ENCODE measurements at places on chromosomes 5 and 9.

GRCh38 chr9:99296291-99296951 is 74.3 kb downstream of the SEC61B start:
- no peak for DNase-seq

- no peak for DNase-seq
These were observed 1.6 kb upstream of the SETX start for GRCh38 chr9:132356324-132356924.

DNA sequence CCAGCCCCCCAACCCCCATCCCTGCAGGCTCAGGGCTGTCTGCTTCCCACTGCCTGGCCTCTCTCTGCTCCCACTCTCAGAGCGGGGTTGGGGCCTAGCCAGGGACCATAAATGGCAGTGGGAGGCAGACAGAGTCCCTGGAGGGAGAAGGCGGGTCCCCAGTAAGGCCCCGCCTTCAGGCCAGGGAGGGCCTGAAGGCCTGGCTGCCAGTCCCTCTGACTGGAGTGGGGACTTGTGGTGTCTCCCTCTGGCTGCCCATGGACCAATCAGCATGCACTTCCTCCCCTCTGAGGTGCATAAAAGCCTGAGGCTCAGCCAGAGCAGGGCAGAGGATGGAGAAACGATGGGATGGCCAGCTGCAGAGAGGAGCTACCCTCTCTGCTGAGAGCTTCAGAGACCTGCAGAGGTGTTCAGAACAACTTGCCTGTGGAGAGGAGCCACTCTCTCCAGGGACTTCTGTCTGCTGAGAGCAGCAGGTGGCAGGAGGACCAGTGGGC is 2.7 kb upstream of the BTNL9 start:
- DNase-seq: no peak

GRCh38 chr5:14669975-14670374 is 5.5 kb downstream of the OTULIN start:
- no peak for DNase-seq

DNA sequence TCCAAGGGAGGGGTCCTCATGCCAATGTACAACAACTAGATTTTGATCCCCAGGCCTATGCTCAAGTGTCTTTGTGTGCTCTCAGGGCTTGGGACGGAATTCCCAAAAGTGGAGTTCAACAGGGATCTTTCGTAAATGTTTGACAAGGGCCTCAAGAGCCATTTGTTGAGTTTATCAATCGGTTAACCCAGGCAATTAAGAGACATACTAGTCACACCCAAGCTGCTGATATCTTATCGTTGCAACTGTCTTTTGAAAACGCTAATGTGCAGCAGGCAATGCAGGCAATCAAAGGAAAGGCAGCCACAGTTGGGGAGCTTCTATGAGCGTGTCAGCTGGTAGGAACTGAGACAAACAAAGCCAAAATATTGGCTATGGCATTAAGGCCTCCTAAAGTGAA is 161.2 kb downstream of the CPLANE1 start:
- no peak for DNase-seq

DNA sequence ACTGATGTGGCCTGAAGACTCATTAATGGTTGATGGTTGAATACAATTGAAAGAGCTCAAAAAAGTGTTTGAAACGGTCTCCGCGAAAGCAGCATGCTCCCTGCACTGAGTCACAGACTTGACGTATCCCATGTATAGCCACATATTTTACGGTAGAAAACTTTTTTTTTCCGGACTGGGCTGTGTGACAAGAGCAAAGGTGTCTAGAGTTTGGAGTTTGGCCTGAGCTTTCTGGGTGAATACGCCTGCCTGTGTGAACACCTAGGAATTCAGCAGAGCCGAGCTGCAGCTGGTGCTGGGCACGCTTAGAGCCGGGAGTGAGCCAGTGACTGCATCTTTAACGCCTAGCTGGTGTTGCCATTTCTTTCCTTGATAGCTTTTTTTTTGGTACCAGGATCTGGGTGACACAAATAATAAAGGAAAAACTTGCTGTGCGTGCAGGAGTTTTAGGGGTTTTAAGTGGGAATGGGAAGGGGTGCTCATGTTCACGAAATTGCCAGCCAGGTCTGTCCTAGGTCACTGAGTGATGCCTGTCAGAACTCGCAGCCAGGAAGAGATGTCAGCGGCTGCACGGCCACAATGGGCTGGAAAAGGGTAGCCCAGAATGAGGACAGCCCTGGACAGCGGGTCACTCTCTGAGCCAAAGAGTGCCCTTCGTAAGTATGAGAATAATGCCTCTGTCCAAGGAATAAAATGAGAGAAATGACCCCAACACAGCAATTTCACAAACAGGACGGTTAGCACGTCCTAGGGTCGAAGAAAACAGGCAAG is 51.7 kb downstream of the PSMB7 start:
- DNase-seq: no peak

DNA sequence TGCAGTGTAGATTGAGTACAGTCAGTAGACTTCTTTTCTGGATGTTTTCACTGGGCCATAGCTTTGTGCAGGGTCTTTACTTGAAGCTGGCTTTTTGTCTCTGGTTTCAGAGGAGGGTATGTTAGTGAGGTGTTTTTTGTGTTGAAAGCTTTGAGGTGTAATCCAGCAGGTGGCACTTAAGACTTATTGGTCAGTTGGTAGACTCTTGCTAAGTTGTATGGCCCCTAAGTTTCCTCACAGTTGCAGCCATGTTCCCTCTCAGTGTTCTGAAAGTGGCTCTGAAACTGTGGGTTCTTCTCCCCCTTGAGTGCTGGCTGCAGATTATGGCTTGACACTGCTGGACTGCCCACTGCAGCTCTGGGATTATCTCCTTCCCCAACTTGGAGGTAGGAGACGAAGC is 55.7 kb upstream of the SLC44A1 start:
- no peak for DNase-seq

DNA sequence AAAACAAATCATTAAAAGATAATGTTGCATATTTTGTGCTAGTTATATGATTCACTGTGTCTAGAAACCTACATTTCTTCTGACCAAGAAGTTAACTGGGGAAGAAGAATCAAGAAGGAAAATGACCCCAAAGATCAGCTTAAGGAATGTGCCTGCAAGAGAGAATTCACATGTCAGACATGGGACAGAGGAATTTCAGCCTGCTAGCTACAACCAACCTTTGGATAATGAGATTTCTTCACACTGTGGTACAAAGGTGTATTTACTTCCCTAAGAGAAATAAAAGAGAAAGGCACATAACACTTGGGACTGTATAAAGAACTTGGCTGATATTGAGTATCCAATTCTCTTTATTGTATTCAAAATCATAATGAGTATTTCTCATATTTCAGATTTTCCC is 39.6 kb upstream of the ELL2 start:
- no peak for DNase-seq

- no peak for DNase-seq
These were observed 104.4 kb upstream of the CXCL14 start for GRCh38 chr5:135683189-135683588.

- no peak for DNase-seq
These were observed 42.0 kb downstream of the THBS4 start for GRCh38 chr5:80077051-80077714.

DNA sequence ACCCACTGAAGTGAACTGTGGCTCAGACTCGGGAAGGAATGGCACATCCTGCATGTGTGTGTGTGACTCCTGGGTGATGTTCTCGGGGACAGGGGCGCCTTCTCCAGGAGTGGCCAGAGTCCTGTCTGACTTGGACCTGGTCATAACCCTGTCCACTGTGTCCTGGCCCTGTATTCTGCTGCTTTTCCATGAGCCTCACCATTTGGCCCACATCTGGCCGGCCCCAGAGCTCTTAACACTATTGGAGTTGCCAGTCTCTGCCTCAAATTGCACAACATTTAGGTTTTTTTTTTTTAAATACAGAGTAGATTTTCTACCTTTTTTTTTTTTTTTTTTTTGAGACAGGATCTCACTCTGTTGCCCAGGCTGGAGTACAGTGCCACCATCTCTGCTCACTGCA is 278.3 kb upstream of the TUT7 start:
- DNase-seq: no peak

- DNase-seq: no peak
These were observed 17.9 kb downstream of the EXD3 start for GRCh38 chr9:137404961-137405567.

DNA sequence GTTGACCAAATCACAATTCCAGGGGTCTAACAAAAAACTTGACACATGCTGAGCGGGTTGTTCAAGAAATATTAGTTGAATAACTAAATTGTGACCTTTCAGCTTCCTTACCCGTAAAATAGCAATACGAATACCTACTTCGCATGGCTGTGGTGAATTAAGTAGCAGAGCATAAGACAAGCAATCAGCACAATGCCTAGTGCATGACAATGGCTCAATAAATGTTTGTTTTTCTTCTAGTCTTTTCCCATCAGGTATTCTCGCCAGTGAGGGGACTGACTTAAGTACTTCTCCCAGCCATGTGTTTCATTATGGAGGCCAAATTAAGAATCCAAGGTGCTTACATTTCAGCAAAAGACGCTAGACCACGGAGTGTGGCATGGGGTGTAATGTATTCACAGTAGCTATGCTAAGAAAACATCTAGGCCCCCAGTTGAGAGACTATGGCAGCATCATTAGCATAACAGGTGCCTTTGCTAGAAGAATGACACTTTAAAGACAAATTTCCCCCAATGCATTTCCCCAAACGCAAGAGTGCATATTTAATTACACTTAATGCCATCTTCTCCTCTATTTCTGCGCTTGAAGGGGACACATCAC is 145.9 kb downstream of the ASTN2 start:
- no peak for DNase-seq

DNA sequence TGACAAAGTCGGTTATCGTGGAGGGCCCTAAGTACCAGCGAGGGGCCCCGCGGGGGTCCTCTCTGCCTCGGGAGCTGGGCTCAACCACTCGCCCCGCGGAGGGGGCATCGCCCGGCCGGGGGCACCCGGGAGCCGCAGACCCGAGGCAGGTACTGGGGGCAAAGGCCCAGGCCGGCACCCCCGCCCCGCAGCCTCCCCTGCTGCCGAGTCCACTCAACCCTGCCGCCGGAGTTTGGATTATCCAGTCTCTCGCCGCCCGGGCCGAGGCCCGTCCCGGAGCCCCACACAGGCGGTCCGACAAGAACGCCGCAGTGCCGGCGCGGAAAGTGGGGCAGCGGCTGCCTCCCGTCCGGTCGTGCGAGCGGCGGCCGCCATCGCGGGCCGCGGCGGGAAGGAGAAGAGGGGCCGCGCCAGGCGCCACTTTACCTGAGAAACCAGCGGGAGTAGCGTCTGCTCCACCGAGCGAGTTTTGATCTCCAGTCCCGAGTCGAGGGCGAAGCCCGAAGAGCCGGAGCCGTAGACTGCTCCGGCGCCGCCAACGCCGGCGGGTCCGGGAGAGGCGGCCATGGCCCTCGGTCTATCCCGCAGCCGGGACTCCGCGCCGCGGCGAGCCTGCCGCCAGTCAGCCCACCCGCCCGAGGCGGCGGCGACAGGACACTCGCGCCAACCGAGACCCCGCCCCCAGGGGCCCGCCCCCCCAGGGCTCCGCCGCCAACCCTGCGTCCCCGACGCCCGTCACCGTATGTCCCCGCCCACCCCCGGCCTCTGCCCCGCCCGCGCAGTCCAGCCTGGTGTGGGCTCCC is at the start of gene CTNNAL1:
Gene CTNNAL1 (minus strand): TSS at position 624 of the 803 bp plus-strand sequence. CDS start 57 bp downstream, at position 567.
- peak; percentile 85 for DNase-seq

- no peak for DNase-seq
These were observed 3.9 kb upstream of the MEF2C start for GRCh38 chr5:88886746-88887341.

- DNase-seq: no peak
These were observed 106.7 kb downstream of the OXCT1 start for GRCh38 chr5:41763574-41763973.

GRCh38 chr5:95986937-95987520 is 25.4 kb upstream of the ELL2 start:
- DNase-seq: no peak

DNA sequence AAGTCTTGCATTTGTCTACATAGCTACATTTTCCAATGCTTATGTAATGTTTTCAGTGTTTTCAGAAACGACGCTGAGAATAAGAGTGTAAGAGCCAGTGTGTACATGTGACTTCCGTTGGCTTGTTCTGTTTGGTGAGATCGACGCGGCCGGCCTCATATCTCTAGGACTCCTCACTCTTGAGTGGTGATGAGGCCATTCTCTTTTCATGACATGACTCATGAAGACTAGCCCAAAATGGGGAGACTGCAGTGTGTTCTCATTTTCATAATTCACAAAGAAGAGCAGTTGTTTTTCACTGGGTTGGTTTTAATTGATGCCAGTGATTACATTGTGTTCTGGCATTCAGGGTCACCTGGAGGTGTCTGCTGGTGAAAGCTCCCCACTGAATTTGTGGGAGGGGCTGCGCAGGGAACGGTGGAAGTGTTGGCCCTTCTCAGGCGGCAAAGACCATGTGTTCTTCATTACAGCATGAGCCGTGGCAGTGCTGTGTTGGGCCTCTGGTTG is 131.5 kb upstream of the OTULINL start:
- peak; percentile 13 for DNase-seq

DNA sequence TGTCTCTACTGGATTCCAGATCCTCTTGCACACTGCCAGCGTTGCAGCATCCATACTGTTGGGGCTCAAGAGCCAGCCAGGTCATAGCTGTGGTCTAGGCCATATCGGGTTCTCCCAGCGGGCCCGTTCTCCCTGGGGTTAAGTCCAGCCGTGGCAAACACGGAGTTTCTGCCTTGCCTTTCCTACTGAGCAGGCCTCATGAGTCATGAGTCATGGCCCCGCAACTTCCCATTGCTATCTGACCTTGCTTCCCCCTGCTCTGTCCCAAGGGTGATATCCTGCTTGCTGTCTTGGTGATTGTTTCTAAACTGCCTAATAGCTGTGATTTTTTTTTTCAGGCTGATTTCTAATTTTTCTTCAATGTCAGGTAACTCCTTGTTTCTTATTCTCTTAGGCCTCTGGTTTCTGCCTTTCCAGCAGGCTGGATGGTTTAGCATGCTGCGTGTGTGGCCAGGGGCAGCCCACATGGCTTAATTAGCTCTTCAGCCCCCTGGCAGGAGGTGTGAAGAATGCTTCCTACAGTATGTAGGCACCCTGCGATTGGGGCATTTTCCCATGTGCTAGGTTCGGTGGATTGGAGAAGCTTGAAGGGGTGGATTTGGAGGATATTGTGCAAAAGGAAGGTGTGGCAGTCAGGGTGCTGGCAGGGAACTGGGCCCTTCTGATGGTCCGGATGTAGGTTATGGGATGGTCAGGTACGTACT is 18.7 kb downstream of the DAPK1 start:
- DNase-seq: no peak

GRCh38 chr9:14303521-14303920 is 10.4 kb downstream of the NFIB start:
- no peak for DNase-seq

- no peak for DNase-seq
These were observed 56.7 kb downstream of the CDH6 start for GRCh38 chr5:31250201-31250600.

GRCh38 chr5:118561971-118562370 is 426.4 kb downstream of the DTWD2 start:
- DNase-seq: no peak

GRCh38 chr5:32627219-32627870 is 42.0 kb downstream of the SUB1 start:
- no peak for DNase-seq

GRCh38 chr5:118249386-118249785 is 739.0 kb downstream of the DTWD2 start:
- DNase-seq: no peak

DNA sequence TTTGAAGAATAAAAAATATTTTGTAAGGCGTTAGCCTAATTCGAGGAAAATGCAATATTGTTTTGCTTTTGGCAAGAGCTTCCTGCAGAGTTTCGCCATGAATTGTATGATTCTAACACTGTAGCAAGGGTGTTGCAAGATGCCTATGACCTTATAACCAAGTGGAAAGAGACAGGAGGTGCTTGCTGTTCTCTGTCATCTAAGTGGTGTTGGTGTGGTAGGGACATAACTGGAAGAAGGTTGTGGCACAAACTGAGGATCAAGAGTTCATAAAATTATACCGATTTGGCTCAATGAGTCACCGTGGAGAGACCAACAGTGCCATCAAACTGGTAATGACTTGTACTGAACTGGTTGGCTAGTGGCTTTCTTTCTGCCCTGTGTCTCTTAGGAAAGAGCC is 6.3 kb downstream of the STC2 start:
- no peak for DNase-seq

Data from stimulated activated naive CD4-positive, alpha-beta T cell treated with Interleukin-2 at 50 U/mL for 16 hours (primary cell).